ENCODE measurements at places on chromosomes 3 and 15.

DNA sequence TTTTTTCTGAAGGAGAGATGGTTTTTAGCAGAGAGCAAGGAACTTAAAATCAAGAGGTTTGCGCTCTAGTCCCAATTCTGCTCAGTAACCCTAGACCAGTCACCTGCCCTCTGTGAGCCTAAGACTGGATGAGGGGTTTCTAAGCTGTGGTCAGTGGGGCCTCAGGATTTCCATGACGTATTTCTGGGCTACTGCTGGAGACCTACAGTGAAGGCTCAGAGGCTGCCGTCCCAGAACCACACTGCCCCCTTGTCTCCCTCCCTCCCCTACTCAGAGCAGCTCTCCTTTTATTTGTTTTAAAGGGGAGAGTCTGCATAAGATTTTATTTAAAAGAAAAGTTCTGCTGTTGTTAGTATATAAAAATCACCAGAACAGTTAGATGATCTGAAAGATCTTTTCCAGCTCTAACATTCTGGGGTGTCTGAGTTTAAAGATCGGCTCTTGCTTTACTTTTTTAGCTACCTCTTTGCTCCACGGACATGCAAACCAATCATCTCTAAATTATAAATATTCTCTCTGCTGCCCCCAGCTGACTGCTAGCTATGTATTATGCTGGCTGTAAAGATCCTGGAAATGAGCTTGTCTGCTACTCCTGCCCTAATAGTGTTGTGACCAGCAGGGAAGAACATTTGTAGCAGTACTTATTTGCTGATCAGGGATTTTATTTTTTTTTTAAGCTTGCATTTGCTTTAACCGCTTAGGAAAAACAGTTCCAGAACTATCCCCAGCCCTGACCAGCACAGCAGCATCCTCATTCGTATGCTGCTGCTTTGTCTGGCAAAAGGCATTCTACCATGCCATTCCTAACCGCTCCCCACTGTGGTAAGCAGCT is 28.6 kb upstream of the NDUFB4 start:
- DNase-seq: no peak

DNA sequence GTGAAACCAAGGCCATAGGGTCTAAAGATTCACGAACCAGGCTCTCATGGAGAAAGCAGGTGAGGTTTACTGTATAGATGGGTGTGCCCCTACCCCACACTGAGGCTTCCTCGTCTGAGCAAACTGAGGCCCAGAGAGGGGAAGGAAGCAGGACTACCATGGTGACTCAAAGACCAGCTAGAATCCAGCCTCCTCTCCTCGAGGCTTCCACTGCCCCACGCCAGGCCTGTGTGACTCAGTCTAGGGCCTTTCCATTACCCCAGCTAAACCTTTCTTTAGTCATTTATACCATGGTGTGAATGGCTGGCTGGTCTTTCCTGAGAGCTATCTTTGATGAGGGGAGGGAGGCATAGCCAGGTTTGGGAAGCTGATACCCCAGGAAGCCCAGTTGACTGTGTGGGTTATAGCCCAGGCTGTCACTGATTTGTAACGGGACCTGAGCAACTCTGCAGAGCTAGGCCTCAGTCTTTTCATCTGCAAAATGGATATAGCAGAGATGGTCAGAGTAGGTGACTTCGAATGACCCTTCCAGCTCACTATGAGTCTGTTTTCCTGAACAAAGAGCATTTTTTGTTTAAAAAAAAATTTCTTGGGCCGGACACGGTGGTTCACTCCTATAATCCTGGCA is 3.0 kb upstream of the RHO start:
- DNase-seq: no peak

- DNase-seq: no peak
These were observed 8.8 kb downstream of the PRICKLE2 start for GRCh38 chr3:64216274-64217147.

- peak; percentile 47 for DNase-seq
These were observed 182.1 kb downstream of the CLSTN2 start for GRCh38 chr3:140117096-140117526.

DNA sequence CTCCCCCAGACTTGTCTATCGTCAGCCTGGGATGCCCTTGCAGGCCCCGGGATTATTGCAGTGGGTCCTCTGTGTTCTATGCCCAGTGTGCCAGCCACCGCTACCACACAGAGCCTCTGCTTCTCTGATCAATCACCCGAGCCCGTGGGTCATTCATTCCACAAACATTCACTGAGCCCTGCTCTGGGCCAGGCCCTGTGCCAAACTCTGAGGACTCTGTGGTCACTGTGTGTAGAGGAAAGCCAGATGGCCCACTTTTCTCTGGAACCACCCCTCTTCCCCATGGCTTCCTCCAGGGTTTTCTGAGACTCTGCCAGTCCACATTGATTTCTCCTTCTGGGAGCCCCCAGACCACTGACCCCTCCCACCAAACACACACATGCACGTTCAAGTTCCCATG is 55.5 kb downstream of the BSN start:
- DNase-seq: no peak

DNA sequence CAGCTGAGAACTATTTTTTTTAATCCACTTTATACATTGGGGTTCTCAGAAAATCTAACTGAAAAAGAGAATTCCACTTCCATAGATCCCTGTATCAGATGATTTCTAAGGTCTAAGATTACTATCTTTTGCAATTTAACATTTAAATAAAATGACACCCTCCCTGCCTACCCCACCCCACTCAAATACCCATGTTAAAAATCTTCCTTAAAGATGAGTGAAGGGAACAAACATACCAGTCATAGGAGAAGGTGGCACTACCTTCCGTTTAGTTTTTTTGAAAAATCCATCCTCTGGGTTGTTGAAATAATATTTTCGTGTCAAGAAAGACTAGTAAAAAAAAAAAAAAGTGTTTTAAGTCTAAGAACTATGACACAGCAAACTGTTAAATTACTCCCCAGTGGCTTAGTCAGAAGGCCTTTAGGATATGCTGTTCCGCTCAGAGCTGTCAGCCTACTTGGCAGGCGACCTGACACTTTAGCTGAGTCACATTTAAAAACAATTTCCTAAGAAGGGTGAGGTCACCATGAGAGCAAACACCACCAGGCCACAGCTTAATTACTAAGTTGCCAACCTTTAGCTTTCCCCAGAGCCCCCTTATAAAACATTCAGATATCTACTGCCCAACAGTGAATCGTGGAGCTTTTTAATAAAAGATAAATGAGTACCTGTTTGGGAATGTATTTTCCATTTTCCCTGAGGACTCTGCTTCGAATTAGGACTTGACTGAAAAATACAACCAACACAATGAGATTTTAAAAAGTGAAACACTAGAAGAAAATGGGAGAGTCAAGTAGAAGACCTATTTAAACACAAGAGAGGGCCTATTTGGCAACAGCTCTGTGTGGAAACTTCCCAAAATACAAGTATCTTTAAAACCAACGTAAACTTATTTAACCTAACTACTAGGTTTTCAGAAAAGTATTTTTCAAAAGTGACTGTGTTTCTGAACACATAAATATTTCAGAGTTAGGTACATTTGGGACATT is 9.6 kb downstream of the EMC3 start:
- peak; percentile 91 for DNase-seq

- no peak for DNase-seq
These were observed 85.5 kb upstream of the XXYLT1 start for GRCh38 chr3:195356151-195357086.

DNA sequence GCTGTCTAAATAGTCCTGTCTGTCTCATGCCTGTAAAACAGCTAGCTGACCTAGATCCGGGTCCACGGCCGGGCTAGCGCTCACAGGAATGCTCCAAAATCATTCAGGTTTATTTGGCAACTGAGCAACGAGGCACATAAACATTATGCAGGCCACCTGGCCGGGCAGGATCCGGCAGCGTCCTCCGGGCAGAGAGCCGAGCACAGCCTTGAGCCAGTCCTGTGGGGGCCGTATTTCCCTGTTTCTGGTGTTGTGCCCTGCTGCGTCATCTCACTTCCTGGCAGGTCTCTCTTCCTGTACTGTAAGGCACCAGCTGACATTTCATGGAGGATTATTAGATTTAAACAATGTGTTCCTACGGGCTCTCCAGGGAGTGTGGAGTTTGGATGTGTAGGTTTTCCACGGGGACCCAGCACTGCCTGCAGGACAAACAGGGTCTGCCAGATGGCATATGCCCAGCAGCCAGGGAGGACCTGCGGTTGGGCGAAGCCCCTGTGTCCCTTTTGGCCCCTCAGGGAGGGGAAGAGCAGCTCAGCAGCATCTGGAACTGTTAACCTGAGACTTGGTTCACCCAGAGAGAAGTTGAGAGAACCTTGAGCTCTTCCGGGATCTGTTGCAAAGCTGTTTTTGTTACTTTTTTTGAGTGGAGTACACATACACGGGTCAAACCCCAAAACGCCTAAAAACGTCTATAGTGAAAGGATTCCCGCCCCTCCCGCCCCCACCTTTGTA is 16.6 kb upstream of the LRRK1 start:
- no peak for DNase-seq

- DNase-seq: no peak
These were observed 308.7 kb downstream of the CHST2 start for GRCh38 chr3:143428294-143428693.

DNA sequence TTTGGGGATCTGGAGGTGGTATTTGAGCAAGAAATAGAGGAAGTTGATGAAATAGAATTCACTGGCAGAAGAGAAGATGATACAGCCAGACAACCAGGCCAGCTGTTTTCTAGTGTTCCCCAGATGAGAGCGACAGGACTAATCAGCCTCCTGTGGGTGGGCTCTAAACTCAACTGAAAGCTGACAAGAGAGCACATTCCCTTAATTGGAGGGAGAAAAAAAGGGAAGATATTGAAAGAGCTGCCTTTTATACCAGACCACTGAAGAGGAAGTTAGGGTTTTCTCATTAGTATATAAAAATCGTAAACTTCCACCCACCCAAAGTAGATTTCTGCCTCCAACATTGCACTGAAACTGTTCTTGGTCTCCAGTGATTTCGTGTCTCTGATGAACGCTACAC is 6.5 kb upstream of the TM4SF19 start:
- no peak for DNase-seq

GRCh38 chr3:125353659-125354058 is 21.5 kb downstream of the ZNF148 start:
- DNase-seq: no peak

- no peak for DNase-seq
These were observed 82.3 kb downstream of the CHSY1 start for GRCh38 chr15:101169495-101170071.

DNA sequence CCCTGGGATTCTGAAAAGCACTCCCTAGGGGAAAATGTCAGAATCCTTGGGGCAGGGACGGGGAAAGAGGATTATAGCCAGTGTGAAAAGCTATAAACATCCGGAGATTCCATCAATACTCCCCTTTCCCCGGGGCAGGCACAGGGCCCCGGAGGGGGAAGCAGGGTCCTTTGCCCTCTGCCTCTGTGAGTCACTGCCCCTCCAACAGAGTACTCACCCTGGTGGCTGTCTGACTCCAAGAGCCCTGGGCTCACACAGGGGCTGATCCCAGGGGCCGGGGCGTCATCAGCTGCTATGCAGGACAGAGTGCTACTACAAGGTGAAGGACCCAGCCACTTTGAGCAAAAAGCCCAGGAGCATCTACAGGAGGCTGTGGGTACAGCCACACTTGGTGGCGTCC is 133.0 kb upstream of the PRR20G start:
- no peak for DNase-seq

DNA sequence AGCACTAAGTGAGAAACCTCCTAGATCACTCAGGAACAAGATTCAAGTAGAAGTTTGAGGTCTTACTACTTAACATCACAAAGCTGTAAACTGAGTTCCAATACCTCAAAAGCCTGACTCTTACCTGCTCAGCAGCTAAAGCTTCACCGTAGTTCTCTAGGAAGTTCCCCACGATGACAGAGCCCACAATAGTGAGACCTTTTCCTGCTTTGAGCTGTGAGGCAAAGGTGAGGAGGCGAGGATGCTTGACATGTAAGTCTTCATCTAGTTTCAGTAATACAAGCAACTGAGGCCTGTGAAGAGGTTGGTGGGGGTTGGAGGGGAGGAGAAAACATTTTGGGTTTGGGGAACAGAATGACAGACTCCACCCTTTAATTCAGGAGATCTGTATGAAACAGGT is 15.7 kb downstream of the EMC4 start:
- no peak for DNase-seq

DNA sequence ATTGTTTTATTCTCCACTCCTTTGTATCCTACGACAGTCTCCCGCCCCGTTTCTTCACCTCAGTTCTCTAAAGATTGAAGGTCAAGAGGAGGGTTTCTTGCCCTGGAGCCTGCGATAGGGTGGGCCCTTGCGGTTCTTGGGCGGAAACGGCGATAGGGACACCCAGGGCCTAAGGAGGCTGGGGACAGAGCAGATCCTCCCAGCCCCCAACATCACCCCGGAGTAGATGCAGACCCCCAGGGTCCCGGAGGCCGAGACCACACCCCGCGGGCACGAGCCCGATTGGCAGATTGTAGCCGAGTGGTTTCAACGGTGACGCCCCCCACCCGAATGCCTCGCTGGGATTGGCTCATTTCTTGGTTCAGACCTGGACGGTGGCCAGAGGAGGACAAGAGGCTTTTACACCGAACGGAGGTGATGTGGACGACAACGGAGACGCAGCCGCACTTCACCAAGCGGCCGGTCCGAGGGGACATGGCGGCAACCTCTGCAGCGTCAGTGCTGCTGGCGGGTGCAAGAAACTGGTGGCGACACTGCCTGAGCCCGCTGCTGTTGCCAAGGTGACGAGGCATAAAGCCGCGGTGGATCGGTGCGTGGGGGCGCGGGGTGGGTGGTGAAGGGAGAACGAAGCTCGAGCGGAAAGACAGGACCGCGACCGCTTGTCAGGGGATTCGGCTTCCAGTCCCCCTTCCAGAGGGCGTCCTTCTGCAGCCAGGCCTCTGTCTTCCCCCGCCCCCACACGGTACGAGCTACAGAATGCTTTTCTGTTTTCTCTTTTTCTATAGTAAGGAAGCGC is 19.0 kb upstream of the MCF2L2 start:
- DNase-seq: peak; percentile 35

GRCh38 chr15:63188247-63188925 is 1.0 kb upstream of the RAB8B start:
- DNase-seq: no peak

DNA sequence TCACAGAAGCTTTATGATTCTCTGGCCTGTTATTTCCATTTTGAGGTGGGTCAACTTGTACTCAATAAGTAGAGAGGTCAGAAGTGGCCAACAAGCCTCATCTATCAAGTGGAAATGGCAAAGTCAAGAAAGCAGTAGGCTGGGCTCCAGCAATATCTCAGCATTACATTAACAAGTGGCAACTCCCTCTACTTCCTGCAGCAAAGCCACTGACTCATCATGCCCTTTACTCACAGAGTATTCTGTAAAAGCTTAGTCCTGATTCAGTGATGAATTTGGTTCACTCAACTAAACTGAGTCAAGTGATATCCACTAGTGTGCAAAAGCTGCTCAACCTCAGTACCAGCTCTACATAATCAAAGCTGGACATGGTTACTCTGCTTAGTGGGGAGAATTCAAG is 954.6 kb downstream of the EPHA3 start:
- DNase-seq: no peak

DNA sequence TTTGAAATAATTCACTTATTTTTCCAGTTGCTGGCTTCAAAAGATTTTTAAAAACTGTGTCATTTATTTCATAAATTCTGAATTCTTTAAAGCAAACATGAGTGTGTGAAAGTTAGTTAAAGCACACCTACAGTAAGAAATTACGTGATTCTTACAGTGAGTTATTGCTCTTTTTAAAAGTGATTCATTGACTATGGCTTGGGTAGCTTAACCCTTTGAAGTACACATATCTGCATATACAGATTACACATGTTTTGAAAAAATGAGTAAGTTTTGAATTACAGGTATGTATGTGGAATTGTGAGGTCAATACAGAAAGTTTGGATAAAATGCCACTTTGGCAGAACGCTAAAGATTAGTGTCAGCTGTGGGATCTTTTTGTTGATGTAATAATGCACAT is 64.5 kb upstream of the MBNL1 start:
- no peak for DNase-seq
